ENCODE measurements at places on chromosomes 2 and 18.

- DNase-seq: no peak
Observed at GRCh38 chr18:77530732-77531131, 281.1 kb downstream of the GALR1 start.

DNA sequence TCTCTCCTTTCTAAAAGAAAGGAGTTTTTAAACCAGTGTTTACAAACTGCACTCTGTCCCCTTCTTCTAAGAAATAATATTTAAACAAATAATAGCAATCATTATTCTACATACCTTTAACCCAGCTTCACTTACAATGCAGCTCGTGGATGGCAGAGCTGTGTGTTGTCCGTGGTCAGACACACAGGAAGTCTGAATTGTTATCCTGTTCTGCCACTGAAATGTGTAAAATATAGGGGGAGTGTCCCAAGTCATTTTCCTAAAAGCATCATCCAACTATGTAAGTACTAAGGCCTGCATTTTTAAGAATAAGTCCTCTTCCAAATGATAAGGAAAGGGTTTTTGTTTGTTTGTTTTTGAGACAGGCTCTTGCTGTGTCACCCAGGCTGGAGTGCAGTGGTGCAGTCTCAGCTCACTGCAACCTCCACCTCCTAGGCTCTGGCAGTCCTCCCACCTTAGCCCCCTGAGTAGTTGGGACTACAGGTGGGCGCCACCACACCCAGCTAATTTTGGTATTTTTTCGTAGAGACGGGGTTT lies 2.7 kb upstream of the PPP4R1 start:
- DNase-seq: peak; percentile 44

GRCh38 chr2:57549642-57550102 lies 496.9 kb upstream of the VRK2 start:
- peak; percentile 1 for DNase-seq

DNA sequence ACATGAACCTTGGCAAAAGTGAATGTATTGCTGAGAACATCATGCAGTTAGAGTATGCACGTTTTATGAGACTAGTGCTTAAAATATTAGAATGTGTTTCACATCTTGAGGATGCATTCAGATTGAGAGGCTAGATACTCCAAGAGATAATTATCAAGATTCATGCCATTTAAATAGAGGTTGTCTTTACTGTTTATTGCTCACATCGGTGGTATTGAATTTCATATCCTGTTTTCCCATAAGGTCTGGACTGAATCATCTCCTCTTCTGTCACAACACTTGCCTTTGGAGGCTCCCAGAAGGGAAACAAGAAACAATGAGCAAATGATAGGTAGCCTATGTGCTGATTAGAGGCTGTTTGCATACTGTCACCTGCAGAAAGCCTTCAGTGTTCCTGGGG lies 83.8 kb downstream of the CLHC1 start:
- DNase-seq: peak; percentile 85

- DNase-seq: peak; percentile 60
Observed at GRCh38 chr2:22035361-22035830, 911.6 kb downstream of the TDRD15 start.

DNA sequence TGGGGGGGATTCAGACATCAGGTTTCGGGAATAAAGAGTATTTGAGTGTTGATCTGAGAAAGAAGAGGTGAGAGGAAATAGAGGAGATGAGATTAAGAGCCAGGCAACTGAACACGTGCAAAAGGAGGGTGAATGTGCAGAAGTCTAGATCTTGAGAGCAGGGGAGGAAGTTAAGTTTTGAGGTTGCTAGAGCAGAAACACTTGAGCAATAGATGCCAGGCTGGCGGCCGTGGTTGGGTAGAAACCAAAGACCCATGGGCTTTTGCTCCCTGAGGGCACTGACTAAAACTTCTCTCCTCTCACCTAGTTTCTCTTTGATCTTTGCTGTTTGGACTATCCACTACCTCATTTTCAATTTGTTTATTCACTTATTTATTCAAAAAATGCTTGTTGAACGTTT lies 116.0 kb downstream of the CDC42EP3 start:
- DNase-seq: no peak

GRCh38 chr2:64792300-64792699 lies 138.6 kb upstream of the SERTAD2 start:
- DNase-seq: no peak

DNA sequence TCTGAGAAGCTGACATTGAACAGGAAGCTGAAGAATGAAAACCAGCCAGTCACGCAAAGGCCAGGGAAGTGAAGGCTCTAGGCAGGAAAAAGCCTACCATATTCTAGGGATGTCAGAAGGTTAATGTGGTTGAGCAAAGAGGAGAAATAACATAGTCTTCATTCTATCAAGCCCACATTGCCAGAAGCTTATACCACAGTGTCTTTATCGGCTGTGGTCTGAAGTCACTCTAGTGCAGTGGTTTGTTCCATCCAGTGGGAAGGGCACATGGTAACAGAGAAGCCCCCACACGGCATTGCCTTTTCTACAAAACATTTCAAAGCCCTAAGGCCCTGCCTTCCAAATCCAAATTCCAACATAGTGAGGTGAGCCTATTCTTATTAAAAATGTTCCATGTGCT lies 311.3 kb downstream of the TNS1 start:
- DNase-seq: no peak

- DNase-seq: no peak
Observed at GRCh38 chr2:198168651-198169050, 364.3 kb downstream of the PLCL1 start.

- DNase-seq: no peak
Observed at GRCh38 chr18:1413323-1413675, 508.6 kb downstream of the ADCYAP1 start.

GRCh38 chr18:49814147-49814499 lies 790 bp upstream of the ACAA2 start:
- DNase-seq: peak; percentile 48

DNA sequence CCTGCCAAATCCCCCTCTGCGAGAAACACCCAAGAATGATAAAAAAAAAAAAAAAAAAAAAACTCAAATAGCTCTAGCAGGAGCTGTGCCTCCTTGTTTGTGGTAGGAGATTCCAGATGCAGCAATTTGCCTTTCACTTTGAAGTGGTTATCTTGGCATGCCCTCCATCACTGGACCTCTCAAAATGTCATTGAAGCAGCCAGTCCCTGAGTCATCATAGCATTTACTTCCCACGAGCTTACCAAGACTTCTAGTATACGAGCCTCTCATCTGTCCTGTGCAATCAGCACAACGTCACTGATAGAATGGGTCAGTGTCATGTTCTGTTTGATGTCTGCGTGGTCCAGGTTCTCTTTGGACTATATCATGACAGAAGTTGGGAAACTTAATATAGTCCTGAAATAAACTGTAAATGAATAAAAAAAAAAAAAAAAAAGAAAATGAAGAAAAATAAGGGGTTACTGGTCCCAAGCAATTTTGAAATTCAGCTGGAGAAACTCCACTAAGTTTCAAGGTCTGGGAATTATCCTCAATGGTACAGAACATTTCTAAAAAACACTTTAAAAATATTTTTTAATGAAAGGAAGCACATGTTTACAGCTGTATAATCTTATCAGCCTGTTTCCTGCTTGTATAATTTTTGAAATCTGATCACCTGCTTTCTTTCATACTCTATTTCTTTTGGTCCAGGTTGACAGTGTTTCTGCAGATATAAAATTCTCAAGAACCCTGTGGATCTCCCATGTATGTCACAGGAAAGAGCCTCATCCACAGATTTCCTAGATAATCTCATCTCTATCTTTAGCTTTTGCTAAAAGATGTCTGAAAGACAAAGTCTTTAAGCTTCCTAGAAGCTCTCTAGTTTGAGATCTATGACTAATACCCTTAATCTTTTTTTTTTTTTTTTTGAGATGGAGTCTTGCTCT lies 74.1 kb upstream of the EHBP1 start:
- no peak for DNase-seq

- DNase-seq: peak; percentile 70
Observed at GRCh38 chr2:38064801-38065501, 11.0 kb downstream of the CYP1B1 start.

DNA sequence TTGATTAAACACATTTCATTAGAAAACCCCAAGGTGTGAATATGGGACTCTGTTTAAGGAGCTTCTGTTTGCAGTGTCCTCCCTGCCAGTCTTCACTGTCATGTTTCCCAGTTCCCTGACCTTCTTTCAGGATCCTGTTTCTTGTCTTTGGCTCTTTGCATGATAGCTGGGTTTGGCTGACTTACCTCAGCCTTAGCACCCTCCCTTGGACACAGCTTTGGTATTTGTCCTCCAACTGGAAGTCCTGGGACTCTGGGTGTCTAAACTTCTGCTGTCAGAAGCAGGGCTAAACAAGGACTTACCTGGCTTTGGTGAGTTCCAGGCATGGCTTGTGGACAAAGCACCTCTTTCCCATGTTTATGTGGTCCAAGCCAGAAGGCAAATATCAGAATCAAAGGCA lies 11.2 kb upstream of the PAIP2B start:
- DNase-seq: no peak

DNA sequence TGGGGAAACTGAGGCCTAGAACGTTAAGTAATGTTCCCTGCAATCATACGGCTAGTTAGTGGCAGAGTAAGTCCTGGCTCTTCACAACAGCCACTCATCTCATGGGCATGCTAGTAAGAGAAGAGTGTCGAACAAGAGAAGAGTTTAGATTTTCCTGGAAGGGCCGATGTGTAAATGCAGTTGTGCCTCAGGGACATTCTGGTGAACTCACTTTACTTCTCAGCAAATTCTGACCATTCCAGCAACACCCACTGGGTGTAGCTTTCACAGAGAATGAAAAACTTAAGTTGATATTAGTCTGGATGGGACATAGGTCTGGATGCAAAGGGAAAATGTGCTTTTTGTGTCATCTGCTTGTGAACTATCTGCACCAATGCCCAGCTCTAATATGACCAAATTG lies 23.5 kb downstream of the MRPL44 start:
- no peak for DNase-seq

DNA sequence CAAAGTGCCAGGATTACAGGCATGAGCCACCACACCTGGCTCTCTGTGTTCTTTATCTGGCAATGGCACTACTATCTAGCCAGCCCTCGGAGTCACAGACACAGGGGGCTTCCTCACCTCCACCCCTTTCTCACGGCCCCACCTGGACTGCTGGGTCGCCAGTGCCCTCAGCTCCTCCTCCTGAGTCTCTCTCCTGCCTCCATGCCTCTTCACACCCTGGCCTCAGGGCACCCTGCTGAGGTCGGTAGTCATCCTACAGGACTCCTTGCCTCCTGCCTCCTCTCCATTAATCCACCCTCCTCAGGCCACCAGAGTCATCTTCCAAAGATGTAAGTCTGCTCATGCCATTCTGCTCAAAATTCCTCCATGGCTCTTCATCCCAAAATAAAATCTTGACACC lies 8.6 kb upstream of the ASPRV1 start:
- DNase-seq: no peak

GRCh38 chr18:3269914-3270299 lies 8.0 kb downstream of the MYL12B start:
- DNase-seq: no peak

GRCh38 chr18:43054815-43055519 lies 60.5 kb downstream of the RIT2 start:
- DNase-seq: no peak

DNA sequence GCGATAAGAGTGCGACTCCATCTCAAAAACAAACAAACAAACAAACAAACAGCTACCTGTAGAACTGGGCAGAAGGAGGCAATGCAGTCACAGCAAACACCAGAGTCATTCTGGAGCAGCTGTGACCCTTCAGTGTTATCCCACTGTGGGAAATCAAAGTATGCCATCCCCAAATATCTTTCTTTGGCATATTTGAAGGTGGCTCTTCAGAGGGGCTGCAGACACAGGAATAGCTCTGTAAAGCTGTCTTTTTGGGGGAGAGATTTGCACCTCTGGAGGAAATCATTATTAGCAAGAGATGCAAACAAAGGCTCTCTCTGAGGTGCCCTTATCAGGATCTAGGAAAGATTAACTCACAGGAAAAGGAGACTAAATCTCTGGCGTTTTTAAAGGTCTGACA lies 98.5 kb upstream of the XPO1 start:
- DNase-seq: no peak

- DNase-seq: no peak
Observed at GRCh38 chr18:24516261-24516660, 55.8 kb downstream of the HRH4 start.

- DNase-seq: no peak
Observed at GRCh38 chr2:191065785-191066184, 51.8 kb upstream of the STAT1 start.

GRCh38 chr2:37983719-37984118 lies 58.6 kb downstream of the RMDN2 start:
- DNase-seq: no peak

- no peak for DNase-seq
Observed at GRCh38 chr18:50558948-50559751, 737 bp upstream of the MAPK4 start.

- DNase-seq: no peak
Observed at GRCh38 chr2:21696900-21697299, 573.1 kb downstream of the TDRD15 start.

GRCh38 chr2:74005786-74006185 lies 21.1 kb downstream of the TET3 start:
- no peak for DNase-seq

DNA sequence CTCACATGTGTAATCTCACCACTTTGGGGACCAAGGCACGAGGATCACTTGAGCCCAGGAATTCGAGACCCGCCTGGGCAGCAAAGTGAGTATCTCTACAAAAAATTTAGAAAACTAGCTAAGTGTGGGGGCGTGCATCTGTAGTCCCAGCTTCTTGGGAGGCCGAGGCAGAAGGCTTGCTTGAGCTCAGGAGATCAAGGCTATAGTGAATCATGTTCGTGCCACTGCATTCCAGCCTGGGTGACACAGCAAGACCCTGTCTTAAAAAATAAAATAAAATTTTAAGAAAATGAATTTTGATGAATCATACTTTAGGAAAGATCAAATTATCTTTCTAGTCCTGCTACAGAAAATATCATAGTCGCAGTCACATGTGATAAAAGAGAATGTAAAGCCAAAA lies 46.9 kb downstream of the CABYR start:
- DNase-seq: peak; percentile 51

- no peak for DNase-seq
Observed at GRCh38 chr2:10892796-10893350, 18.9 kb upstream of the KCNF1 start.

GRCh38 chr2:238091436-238092060 lies 8.6 kb upstream of the ESPNL start:
- no peak for DNase-seq

DNA sequence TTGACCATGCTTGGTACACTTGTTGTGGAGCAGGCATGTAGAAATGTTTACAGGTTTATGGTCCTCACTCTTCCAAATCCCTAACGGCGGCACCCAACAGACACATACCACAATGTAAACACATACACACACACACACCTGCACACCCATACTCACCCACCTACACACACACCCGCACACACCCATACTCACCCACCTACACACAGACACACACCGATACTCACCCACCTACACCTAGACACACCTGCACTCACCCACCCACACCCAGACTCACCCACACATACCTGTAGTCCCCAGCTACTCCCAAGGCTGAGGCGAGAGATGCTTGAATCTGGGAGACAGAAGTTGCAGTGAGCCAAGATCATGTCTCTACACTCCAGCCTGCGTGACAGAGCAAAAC lies 1.5 kb upstream of the RAB6D start:
- DNase-seq: no peak
